Stimulated activated CD8-positive, alpha-beta memory T cell treated with anti-CD3 and anti-CD28 coated beads, Interleukin-12 subunit alpha, Interleukin-12 subunit beta, amount 100 ng/mL, for 1 hour (primary cell): ENCODE measurements at places on chromosomes 4 and X.

DNA sequence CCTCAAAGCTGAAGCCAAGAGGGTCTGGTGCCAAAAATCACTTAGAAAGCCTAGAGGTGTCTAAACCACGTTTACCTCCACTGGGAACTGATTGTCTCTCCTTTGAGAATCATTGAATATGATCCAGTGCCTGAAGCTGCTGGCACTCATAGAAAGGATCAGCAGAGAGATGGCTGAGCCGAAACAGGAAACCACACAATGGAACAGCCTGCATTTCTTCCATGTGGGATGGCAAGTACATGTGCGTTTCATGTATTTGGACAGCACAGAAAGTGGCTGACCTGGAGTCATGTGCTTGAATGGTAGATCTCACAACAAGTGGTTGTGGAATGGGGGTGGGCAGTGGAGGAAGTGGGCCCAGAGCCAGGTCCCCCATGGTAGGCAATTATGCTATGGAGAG, 533.7 kb downstream of the INPP4B start:
- no peak for DNase-seq

GRCh38 chrX:56793112-56793430, 64.0 kb downstream of the NBDY start:
- no peak for DNase-seq

DNA sequence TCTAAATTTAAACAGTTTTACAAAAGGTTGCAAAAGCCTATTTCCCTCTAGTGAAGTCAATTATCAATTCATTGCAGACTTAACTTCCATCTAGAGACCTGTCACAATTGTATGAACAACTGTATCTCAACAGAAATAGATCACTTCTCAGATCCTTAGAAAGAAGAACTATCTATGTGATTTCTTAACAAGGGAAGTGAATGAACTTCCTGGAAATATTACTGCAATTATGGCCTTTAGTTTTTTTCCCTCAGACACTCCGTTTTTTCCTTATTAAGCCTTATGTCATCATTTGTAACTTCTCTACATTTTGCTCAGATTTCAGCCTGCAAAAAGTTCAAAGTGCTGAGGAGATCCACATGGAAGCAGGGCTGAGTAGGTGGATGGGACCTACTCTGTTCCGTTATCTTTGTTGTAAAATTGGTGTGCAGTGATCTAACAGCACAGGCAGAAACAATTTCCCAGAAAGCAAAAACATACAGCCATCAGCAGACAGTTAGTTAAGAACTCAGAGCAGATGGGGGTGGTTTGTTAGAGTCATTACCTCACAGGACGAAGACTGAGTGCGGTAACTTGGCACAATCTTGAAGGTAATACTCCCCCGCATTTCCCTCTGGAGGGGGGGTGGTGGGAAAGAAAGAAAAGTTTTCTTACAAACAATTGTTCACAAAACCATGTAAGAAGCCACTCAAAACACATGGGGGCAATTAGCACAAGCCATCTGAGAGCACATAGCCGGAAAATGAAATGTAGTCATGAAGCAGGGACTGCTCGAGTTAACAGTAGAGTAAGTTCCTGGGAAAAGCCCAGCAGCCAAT, 112.3 kb downstream of the NYX start:
- DNase-seq, result no peak

- no peak for DNase-seq
These were observed 222.7 kb upstream of the HAND2 start for GRCh38 chr4:173752610-173753230.

DNA sequence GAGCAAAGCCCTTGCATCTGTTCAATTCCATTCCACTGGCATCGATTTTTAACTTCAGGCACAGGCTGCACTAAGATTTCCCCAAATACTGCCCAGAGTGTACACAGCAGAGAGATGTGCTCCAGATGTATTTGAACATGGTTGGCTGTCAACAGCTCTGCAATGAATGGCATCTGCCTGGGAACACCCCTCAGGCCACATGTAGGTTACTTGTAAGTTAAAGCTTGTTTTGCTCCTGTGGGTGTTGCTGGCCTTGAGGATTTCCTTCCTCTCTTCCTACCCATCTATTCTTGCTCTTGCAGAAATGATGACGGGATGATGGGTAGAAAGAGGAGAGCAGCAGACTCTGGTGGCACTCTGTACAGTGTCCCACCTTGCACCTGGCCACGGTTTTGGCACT, 69.3 kb upstream of the HELT start:
- no peak for DNase-seq

- no peak for DNase-seq
These were observed 24.0 kb downstream of the CDKN2AIP start for GRCh38 chr4:183468210-183469095.

DNA sequence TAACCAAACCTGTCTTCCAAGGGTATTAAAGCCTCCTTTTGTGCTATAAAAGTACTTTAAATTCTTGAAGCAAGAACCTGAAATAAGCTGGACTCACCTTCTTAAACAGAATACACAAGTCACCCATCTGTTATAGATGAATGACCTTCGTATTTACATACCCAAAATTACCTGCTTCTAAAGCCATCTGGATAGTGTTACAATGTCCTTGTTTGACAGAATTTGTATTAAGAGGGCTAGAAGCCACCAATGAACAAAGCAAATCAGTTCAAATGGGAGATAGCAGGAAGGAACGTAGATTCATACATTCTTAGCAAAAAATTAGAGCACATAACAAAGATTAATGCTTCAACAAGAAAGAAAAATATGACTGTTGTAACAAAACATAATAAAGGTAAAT, 33.7 kb upstream of the CCSER1 start:
- DNase-seq, result no peak

DNA sequence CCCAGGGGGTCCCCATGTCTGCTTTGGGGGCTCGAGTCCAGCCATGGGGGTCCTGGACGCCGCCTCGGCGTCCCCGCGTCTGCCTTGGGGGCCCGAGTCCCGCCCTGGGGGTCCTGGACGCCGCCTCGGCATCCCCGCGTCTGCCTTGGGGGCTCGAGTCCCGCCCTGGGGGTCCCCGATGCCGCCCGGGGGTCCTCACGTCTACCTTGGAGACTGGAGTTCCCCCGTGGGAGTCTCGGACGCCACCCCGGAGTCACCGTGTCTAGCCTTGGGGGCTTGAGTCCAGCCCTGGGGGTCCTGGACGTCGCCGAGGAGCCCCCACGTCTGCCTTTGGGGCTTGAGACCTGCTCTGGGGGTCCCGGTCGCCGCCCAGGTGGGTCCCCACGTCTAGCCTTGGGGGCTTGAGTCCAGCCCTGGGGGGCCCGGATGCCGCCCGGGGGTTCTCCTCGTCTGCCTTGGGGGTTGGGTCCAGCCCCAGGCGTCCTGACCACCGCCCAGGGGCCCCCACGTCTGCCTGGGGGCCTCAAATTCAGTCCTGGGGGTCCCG, 1.1 kb upstream of the GTPBP6 start:
- no peak for DNase-seq

DNA sequence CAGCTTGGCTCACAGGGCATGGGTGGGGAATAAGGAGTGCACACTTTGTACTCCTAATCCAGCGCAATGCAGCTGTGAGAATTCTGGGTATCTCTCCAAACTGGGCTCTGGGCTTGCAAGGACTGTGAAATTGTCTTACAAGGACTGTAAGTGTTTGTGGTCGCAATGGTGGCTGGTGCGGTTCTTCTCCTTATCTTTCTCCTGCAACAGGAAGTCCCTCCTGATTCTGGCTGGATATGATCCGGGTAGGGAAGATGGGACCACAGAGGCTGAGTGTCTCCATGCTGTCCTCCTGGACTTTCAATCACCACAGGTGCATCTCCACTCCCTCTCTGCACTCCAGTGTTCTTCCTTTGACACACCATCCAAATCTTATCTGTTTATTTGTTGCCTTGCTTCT, 55.7 kb upstream of the GYPE start:
- no peak for DNase-seq

DNA sequence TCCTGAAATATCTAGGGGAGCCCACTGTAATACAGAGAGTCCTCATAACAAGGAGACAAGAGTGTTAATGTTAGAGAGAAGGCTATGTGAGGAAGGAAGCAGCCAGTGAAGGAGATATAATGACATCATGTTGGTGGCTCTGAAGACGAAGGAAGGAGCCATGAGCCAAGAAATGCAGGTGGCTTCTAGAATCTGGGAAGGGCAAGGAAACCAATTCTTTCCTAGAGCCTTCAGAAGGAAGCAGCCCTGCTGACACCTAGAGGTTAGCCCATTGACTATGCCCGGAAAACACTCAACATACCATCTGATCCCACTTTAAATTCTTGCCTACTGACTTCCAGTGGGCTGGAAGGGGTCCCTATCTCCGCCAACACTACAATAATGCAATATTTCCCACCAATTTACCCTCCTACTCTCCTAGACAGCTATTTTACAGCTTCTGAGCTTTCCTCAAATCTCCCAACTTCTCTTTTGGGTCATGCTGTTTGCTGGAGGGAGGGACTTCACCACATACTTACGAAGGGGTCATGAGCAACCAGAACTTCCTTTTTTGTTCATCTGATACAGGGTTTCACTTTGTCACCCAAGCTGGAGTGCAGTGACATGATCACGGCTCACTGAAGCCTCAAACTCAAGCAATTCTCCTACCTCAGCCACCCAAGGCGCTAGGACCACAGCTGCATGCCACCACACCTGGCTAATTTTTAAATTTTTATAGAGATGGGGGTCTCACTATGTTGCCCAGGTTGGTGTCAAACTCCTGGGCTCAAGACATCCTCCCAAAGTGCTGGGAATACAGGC, 25.2 kb upstream of the G3BP2 start:
- no peak for DNase-seq

DNA sequence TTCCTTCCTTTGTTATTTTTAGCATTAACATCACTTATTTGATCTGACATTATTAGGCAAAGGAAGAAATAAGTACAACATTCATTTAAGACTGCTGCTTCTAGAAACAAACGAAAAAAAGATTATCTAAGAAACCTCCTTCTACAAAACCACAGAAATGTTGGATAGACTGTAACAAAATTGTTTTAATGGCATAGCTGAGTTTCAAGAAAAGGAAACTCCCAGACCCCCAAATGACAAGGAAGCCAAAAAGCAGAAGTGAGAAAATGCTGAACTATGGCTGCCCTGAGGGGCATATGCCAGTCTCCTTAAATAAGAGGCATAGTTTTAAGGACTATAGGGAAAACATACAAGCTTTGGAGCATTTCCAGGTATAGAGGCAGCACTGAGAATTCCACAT, 1431.6 kb upstream of the TENM3 start:
- DNase-seq, result no peak

GRCh38 chr4:89329280-89329679, 21.7 kb upstream of the GPRIN3 start:
- no peak for DNase-seq

DNA sequence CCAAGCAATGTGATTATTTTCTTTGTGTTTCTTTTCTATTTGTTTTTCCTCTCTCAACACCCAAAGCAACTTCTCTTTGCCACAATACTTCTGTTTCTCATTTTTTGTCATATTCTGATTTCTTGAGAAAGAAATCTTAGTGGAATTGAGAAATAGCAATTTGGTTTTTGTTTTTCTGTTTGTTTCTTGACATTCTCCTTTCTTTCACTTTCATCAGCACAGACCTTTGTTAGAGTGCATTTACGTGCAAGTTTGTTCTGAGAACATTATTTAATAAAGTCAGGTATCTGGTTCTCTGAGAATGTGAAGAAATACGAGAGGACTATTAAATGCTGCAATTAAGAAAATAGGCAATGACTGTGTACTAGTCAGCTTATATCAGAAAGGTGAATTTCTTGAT, 608.1 kb upstream of the AADAT start:
- DNase-seq, result no peak

GRCh38 chrX:39449352-39449751, 648.1 kb downstream of the MID1IP1 start:
- DNase-seq, result no peak

DNA sequence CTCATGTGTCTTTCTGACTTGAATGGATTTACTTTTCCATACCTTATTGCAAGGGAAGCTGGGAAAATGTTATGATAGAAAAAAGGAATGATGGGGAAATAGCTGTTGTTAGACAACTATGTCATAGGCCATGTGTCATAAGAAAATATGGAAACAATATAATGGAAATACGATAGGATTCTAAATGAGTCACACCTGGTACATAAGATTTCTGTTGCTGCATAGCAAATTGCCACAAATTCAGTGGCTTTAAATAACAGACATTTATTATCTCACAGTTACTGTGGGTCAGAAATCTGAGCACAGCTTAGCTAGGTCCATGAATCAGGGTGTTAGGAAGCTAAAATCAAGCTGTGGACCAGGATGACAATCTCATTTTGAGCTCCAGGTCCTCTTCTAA, 44.6 kb upstream of the ANKRD50 start:
- no peak for DNase-seq

DNA sequence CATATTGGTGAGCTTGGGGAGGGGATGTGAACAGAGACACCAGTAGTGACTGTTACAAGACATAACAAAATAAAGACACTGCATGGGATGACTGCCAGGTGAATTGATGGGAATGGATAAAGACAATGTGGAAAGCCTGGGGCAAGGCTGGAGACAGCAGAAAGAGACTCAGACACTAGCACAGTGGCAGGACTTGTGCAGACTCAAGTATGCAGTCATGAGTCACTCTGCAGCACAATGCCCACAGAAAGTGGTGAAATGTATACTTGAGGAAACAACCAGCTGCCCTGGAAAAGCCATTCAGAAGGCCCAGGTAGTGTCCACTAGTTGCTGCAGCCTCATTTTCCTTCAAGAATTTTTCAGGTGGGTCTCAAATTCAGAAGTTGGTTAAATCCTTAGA, 452.3 kb downstream of the MID1IP1 start:
- no peak for DNase-seq

GRCh38 chr4:8818063-8818881, 53.4 kb downstream of the HMX1 start:
- no peak for DNase-seq

- DNase-seq, result no peak
These were observed 5.9 kb downstream of the CDK16 start for GRCh38 chrX:47224266-47224895.

DNA sequence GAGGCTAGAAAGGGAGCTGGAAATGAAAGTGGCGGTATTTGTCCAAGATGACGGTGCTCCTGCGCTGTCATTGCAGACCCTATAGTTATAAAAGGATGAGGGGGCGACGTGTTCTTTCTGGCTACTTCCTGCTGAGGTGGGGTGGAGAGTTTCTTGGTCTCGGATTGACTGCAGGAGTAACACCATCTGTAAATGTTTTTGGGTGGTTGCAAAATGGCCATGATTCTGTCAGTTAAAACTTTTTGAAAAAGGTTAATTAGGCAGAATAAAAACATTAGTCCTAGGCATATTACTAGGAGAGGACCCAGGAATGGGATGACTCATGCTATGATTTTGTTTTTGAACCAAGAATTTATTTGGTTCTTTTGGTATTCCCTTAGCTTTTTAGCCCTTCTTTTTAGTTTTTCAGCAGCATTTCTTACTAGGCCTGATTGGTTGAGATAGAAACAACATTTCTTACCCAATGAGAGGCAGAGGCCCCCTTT, 53.1 kb downstream of the USP11 start:
- no peak for DNase-seq

DNA sequence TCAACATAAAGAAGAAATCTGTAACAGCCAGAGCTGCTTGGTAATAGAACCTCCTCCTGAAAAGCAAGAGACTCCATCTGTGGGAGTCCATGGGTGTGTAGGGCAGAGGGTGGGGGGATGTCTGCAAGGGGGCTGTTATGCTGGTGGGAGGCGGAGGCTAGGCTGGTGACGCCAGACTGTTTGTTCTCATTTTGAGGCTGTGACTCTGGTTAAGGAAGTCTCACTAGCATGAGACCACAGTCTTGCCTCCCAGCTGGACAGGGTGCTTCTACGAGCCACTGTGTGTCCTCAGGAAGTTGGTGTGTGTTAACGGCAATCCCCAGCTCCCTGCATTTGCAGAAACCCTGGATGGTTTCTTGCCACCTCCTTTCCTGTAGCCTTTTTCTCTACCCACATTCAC, 79.8 kb downstream of the NSUN7 start:
- no peak for DNase-seq

GRCh38 chr4:174631901-174632758, 109.8 kb upstream of the HPGD start:
- DNase-seq, result no peak
